Glomerular endothelial cell (primary cell): ENCODE measurements at places on chromosomes 16 and 17. TPM values are rescaled to one million over a fixed set of nuclear protein-coding genes. Genes with fewer than 3 reads are reported as not detected.

- no peak for DNase-seq
Measured at GRCh38 chr16:27950206-27950887, 113.2 kb downstream of the GSG1L start.

DNA sequence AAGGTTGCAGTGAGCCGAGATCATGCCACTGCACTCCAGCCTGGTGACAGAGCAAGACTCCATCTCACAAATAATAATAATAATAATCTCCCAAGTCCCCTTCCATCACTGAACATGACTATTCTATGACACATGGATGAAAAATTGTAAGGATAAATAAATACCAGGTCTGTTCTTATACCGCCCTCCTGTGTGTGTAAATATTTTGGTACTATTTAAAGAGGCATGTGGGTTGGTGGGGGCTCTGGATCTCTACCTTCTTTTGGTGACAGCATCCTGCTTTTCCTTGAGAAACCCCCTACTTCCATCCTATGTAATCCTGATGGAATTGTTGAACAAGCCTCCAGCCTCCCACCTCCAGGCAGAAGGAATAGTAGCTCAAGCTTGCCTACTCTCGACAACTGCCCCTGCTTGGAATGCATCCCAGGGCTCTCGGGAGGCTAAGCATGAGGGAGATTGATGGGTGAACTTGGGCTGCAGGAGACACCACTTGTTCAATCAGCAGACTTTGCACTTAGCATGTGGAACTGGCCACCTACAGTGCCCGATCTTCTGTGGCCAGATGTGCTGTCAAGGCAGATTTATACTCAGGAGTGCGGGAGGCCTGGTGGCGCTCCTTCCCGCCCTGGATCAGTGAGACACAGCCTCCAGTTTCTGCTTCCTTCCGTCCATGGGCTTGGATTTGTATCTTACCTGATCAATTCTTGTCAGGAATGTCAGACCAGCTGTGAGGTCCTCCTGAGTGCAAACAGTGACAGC is 287.4 kb downstream of the SLC39A11 start:
- no peak for DNase-seq

DNA sequence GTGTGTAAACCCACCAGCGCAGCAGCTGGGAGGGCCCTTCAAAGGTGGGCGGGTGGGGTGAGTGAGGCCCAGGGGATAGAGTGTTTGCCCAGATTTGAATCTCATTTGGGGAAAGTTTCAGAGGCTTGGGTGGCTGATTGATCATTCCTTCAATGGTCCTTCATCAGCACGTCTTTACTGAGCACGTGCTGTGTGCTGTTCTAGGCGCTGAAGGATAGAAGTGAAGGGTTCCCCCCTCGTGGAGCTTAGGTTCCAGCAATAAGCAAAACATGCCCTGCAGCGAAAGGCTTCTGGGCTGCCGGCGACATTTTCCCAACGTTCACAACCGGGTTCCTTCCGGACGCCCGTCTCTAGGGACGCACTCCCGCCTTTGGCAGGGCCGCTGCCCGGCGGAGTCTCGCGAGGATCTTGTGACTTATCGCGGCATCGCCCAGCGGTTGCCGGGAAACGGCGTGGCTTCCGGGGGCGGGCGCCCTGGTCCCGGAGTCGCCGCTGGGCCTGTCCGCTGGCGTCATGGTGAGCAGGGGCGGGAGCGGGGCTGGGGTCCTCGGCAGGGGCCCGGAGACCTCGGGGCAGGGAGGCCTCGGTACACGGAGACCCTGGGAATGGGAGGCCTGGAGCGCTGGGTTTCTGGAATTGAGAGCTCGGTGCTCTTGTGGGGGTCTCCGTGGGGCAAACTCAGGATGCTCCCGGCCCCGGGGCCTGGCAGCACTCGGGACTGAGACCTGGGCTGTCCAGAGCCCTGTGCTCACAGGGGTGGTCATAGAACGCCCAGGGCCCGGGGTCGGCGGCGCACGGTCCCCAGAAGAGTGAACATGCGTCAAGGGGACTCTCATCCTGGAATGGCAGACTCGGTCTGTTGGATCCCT is 3.2 kb upstream of the DBNDD1 start:
- DNase-seq, result peak; percentile 27

DNA sequence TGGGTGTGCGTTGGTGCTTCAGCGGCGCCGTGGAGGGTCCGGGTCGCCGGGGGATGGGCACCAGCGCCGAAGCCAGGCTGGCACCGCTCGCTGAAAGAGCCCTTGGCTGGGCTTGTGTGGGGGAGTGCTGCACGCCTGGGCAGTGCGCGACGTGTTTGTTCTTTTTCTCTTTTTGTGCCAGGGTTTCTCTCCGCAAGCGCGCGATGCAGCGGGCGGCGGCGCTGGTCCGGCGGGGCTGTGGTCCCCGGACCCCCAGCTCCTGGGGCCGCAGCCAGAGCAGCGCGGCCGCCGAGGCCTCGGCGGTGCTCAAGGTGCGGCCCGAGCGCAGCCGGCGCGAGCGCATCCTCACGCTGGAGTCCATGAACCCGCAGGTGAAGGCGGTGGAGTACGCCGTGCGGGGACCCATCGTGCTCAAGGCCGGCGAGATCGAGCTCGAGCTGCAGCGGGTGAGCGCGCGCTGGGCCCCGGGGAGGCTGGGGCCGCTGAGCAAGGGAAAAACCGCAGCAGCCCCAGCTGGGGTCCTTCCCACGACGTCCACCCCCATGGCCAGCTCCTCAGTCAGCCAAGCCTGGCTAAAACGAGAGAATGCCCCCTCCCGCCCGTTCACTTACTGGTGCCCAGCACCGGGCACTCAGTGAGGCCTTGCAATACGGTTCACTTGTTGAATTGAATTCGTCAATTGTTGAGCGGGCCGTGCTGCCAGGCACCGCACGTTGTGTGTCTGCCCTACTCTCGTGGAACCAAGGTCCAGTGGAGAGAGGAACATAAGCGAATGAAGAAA is 541 bp downstream of the GPT2 start:
- DNase-seq, result no peak

GRCh38 chr17:78040440-78041385 is 82.2 kb downstream of the TNRC6C start:
- no peak for DNase-seq

DNA sequence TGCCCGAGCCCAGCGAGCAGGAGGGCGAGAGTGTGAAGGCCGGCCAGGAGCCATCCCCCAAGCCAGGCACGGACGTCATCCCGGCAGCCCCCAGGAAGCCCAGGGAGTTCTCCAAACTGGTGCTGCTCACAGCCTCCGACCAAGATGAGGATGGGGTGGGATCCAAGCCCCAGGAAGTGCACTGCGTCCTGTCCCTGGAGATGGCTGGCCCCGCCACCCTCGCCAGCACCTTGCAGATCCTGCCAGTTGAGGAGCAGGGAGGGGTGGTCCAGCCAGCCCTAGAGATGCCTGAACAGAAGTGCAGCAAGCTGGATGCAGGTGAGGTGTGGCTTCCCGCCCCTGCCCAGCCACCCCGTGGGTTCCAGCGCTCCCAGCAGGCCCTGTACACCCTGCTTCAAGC is 18.0 kb downstream of the FLYWCH1 start:
- no peak for DNase-seq

- DNase-seq, result no peak
Measured at GRCh38 chr17:7217113-7217987, 2.3 kb downstream of the DLG4 start.

DNA sequence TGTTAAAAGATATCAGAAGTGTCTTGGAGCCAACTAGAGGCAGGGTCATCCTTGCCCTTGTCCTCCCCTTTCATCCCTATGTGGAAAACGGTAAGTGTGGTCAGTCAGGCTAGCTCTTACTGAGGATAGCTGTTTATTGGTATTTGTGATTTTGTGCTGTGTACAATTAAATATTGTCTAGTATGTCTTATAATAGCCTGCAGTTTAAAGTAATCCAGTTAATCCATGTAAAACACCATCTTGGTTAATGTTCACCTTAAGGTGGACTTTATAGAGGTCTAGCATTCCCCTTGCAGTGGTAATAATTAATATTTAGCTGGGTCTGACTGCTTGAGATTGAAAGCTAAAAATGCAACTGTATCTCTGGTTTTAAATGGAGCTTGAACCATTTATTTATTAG is 25.6 kb downstream of the METTL9 start:
- no peak for DNase-seq

GRCh38 chr17:7717756-7718350 is 309 bp downstream of the DNAH2 start:
- no peak for DNase-seq

MT4 gene
- total RNA-seq, result not detected in 2 replicates

ASIC2 gene
- total RNA-seq, result 4.6 TPM in 1 of 2 replicates, not detected in the other

CLCN7 gene
- 75.9 and 100 TPM in 2 replicates for total RNA-seq

ICAM2 gene
- total RNA-seq, result 1,004 and 1,319 TPM in 2 replicates
